Dermis blood vessel endothelial cell (primary cell): ENCODE measurements at places on chromosomes 4 and X. TPM values are rescaled to one million over a fixed set of nuclear protein-coding genes. Genes with fewer than 3 reads are reported as not detected.

GRCh38 chrX:103904301-103904700, 58.1 kb upstream of the TMSB15B start:
- no peak for DNase-seq

TRPC5OS gene
- total RNA-seq = not detected in 2 replicates

ZBTB49 gene
- 4.0 and 4.1 TPM in 2 replicates for total RNA-seq

DNA sequence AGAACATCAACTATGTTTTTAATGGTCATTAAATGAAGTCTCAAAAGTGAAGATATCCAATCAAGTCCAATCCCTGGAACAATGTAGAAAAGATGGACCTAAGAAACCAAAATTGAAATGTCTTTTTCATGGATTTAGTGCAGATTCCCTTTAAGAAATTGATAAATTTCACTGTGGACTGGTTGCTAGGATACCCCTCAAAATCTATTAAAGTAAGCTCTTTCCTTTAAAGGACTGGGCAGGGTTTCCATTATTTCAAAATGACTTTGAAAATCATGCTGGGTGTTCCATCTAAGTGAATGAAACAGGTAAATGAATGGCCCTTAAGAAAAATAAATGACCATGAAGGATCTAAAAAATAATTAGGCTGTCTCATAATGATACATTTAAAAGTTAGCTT, 28.6 kb downstream of the PLRG1 start:
- no peak for DNase-seq
